ENCODE measurements at places on chromosomes 7 and 10. TPM values are rescaled to one million over a fixed set of nuclear protein-coding genes. Genes with fewer than 3 reads are reported as not detected.

The LIPF gene
- total RNA-seq: not detected

The GIMAP6 gene
- total RNA-seq: 15.0 TPM

The SLC39A12 gene
- total RNA-seq: 0.05 TPM

The KCNH2 gene
- total RNA-seq: 74.6 TPM

The PALD1 gene
- 1.7 TPM for total RNA-seq

The CDK14 gene
- 12.4 TPM for total RNA-seq

The CNPY1 gene
- not detected for total RNA-seq

The EVX1 gene
- total RNA-seq: not detected

The CHRM2 gene
- total RNA-seq: 0.08 TPM

The CRHR2 gene
- total RNA-seq: not detected

The NRAP gene
- 0.05 TPM for total RNA-seq

All from liver (tissue), 10 donors.